ENCODE measurements at places on chromosomes 11 and 22.

GRCh38 chr11:87574193-87574592, 536.5 kb downstream of the TMEM135 start:
- DNase-seq = no peak

DNA sequence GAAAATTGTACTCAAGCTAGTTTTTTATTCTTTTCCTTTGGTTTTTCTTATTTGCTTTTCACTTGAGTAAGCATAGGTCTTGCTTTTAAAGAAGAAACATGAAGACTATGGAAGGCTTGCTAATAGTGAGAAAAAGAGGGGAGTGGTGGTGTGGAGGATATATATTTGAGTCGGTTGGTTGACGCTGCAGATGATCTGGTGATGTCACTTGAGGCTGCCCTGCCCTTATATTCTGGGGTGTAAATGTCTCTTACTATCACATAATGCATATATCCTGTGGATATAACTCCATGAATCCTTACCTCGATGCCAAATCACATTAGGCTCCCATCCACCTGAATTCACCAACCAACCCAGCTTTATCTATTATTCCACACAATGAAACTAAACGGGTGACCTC, 2.9 kb downstream of the GRIA4 start:
- no peak for DNase-seq

DNA sequence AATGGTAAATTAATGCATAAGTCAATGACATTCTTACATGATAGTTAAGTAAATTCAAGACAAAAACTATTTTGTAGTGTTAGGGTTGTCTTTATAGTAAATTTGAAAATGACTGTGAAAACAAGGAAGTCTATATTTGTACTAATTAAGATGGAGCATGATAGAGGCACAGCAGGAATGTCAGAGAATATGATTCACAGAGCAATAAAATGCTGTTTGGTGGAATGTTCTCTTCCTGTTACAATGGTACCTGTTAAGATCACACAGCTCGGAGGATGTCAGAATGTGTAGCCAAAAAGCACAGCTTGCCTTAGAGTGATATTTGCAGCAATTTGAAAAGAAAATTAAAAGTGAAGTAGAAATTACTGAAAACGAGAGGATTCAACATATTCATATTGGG, 2339.7 kb upstream of the RAG2 start:
- no peak for DNase-seq

DNA sequence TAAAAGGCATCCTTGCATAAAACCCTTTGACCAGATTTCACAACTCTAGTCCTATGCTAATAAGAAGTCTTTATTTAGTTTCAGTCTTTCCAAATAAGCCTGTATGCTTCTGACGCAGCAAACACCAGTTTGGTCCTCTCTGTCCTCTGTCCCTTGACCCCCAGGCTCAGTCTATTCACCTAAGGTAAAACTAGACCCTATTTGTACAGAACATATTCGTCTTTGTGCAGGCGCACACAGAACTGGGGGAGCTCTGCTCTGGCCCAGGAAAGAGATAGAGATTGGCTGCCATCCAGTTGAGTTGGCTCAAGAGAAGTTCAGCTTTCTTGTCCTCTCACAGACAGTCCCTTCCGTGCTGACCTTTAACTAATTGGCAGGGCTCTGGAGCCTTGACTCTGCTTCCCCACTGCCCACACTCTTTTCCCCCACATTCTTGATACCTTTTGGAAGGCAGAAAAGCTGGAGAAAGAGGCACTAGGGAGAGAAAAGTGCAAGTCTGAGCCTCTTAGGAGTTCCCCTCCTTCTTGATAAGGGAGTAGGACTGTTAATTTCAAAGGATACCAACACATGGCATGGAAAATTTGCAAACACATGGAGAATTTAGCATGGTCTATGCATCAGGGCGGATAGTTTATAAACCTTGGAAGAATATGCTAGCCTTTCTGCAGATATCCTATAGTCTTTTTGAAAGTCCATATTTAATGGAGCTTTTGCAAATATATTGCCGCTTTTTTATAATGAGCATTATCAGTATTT, 21.2 kb upstream of the PSMA1 start:
- DNase-seq = no peak

- DNase-seq = no peak
Observed at GRCh38 chr11:94139416-94139815, 10.8 kb downstream of the PANX1 start.

- no peak for DNase-seq
Observed at GRCh38 chr11:111063726-111064517, 181.6 kb upstream of the POU2AF2 start.

- DNase-seq = no peak
Observed at GRCh38 chr22:28019360-28019759, 100.3 kb upstream of the PITPNB start.

- no peak for DNase-seq
Observed at GRCh38 chr11:130490682-130491449, 42.4 kb downstream of the ADAMTS15 start.

GRCh38 chr11:117842131-117842941, 17.8 kb upstream of the FXYD2 start:
- DNase-seq = no peak

- DNase-seq = no peak
Observed at GRCh38 chr22:36343720-36344105, 44.1 kb downstream of the MYH9 start.

DNA sequence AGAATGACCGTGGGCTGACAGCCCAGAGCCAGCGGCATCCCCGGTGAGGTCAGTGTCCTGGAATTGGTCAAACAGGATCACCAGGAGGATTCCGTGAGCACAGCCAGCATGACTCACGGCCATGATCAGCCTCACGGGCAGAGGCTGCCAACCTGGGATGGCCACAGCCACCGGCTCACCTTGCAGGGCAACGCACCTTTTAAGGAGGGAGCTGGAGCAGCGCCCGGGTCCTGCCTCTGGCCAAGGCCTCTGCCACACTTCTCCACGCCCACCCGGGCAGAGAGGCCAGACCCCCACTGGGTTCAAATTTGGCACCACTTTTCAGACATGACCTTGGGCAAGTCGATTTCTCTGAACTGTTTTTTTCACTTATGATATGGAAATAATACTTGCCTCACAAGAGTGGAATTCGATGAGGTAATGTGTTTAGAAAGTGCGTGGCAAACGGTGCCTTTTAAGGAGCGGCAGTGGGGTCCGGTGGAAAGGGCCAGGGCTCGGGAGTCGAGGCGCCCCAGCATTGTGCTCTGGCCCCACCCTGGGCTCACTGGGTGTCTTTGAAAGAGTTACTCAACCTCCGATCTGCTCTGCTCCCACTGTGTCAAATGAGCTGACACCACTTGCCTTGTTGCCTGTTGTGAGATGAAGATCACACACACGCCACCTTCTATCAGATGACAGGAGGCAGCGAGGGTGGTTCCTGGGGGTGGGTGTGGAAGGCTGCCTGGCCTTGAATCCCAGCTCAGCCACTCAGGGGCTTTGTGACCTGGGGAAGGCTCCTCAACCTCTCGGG, 16.0 kb downstream of the TXN2 start:
- DNase-seq = no peak

DNA sequence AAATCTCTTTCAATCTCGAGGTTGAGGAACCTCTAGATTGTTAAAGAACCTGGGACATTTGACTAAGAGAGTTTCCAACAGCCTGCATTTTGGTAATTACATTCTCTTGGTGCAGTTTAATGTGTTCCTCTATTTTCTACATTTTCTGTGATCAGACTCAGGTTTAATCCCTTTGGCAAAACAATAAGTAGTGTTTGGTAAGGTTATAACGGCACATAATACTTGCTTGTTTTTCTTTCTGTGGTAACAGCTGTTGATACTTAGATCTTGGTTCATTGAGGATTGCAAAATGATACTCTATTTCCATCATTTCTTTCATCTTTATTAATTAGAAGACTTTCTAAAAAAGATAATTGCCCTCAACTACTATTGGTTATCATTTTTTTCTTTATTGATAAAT, 271.3 kb downstream of the SBF2 start:
- no peak for DNase-seq

DNA sequence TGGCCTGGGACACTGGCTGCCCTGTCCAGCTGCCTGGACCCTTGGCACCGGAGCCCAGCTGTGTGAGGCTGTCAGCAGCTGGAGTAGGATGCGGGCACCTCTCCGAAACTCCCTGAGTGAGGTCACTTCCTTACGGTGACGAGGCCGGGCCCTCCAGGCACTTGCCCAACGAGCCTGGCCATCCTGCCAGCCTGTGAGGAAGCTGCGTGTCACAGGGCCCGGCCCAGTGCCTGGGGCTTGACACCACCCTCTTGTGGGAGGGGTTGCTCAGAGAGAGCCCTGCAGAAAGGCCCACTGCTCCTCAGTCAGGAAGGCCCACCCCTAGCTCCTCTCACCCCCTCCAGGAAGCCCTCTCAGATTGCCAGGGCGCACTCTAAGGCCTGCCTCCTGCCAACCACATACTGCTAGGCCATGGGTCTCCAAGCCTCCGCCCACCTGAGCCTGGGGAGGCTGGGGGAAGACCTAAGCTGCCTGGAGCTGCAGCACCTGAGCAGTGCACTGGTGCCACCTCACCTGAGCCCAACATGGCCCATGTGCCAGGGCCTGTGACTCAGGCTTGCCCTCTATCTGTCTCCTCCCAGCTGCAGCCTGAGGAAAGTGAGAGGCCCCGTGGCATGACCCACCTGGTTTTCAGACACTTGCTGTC, 4.3 kb upstream of the PHLDA2 start:
- DNase-seq = no peak

GRCh38 chr11:94400839-94401772, at the start of gene GPR83:
Gene GPR83 (minus strand): TSS chr11:94401419. CDS start chr11:94401247, 172 bp downstream.
- DNase-seq = no peak

- no peak for DNase-seq
Observed at GRCh38 chr22:45709060-45709739, 37.6 kb downstream of the ATXN10 start.

- no peak for DNase-seq
Observed at GRCh38 chr22:39169797-39170466, 17.5 kb upstream of the CBX7 start.

DNA sequence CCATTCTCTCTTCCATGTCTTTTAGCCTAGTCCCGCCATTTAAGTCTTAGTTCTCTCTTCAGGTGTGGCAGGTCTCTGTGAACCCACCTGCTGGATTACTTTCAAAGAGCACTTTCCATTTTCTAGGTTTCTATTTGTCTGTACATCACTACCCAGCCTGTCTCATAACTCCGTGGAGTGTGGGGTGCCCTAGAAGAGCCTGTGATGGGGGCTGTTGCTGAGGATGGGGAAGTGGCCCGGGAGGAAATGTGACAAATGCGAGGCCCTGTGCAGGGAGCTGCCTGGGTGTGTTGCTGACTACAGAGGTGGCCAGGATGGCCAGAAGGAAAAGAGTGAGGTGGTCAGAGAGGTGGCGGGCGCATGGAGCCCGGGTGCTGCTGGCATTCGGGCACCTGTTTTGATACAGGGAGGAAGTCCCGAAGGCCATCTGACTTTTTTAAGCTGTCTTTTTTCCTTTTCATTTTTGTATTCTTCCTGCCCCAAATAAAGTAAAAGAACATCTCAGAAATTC, 10.7 kb downstream of the DGCR8 start:
- DNase-seq = no peak

- DNase-seq = no peak
Observed at GRCh38 chr11:96125400-96125799, 201.5 kb upstream of the MTMR2 start.

GRCh38 chr11:62556875-62557631, 10.4 kb upstream of the AHNAK start:
- no peak for DNase-seq

DNA sequence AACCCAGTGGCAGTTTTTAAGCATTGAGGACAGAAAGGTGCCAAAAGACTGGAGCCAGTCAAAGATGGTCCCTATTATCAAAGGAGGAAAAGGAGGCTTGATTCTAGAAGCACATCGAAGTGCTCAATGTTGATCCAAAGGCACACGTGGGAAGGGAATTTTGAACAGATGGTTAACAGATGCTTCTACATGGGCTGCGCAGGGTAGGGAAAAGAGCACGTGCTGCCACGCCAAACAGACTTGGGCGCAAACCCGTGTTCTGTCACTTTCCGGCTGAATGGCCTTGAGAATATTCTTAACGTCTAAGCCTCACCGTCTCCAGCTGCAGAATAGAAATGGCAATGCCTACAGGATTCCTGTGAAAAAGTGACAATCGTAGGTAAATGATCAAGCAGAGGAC, 217.9 kb upstream of the MTNR1B start:
- no peak for DNase-seq

DNA sequence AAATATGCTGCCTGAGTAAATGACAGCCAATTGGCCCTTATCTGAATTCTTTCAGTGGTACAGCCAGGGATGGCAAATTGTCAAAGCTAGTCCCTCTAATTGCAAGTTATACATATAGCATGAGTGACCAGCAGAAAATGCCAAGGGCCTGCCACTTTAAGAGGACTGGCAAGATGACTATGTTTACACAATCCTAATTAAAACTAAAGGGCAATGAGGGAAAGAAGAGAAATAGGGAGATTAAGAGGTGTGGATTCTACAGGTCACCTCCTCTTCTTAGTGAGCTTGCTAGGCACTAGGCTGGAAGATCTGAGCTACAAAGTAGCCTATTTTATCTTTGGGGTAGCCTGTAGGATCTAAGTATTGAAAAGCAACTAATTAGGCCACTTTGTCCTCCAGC, 13.5 kb downstream of the NUMA1 start:
- no peak for DNase-seq

DNA sequence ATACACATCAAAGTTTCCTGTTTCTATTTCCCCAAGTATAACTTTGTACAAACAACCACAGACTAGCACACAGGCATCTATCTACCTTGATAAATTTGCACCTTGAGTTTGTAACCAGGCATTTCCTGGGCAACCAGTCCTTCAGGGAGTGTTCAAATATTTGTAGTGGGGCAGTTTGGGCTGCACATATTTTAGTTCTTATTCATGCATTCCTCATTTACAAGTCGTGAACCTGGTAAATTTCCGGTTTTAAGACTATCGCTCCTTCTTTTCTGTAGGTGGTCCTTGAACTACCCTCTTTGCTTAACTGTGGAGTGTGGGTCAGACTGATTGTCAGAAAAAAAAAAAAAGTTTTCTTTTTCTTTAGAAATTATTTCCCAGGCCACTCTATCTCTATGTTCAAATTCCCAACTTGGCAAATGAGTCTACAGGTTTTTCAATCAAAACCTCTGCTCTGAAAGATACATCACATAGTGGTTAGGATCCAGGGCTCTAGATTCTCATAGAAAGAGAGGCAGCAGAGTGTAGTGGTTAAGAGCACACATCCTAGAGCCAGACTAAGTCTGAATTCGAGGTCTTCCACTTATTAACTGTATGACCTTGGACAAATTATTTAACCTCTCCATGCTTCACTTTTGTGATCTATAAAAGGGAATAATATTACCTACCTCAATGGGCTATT, 201.5 kb downstream of the SOX6 start:
- no peak for DNase-seq

- no peak for DNase-seq
Observed at GRCh38 chr11:31844351-31844750, 33.2 kb upstream of the PAX6 start.

- DNase-seq = no peak
Observed at GRCh38 chr11:46917762-46918082, 628 bp downstream of the LRP4 start.

- no peak for DNase-seq
Observed at GRCh38 chr11:9855579-9856287, 191.9 kb downstream of the SWAP70 start.

Measured in activated CD4-positive, CD25-positive, alpha-beta regulatory T cell (primary cell).